ENCODE measurements at places on chromosomes 5 and 9.

DNA sequence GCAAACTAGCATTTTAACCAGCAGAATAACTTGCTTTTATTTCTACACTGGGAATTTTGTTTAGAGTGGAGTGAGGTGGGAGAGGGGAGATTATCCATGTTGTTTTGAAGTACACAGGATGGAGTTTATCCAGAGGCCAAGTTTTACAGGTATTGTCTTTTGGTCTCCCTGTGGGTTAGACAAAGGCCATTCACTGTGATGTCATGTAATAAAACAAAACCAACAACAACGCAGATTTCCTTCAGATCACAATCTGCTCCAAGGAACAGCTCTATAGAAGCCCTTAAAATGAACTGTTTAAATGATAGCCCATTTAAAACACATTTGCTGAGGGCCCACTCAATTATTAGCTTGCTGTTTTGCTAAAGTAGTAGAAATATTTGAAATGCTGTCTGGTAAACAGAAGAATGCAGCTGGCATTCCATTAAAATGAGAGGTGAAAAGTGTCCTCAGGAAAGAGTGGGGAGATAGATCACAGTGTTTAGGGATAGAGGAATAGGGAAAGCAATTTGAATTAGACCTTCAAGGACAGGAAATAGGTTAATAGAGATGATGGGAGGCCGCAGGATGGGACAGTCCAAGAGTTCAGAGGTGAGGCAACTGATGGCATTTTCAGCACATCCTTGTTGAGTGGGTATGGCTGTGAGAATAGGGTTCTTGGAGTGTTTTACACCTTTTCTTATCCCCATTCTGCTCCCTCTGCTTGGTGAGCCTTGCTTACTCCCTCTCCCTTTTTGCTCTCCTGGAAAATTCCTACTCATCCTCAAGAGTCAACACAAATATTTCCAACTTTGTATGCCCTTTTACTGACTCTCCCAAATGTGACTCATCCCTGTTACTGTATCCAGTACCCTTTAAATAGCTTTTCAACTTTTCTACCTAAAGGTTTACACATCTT is 140.1 kb upstream of the NR3C1 start:
- DNase-seq: no peak

DNA sequence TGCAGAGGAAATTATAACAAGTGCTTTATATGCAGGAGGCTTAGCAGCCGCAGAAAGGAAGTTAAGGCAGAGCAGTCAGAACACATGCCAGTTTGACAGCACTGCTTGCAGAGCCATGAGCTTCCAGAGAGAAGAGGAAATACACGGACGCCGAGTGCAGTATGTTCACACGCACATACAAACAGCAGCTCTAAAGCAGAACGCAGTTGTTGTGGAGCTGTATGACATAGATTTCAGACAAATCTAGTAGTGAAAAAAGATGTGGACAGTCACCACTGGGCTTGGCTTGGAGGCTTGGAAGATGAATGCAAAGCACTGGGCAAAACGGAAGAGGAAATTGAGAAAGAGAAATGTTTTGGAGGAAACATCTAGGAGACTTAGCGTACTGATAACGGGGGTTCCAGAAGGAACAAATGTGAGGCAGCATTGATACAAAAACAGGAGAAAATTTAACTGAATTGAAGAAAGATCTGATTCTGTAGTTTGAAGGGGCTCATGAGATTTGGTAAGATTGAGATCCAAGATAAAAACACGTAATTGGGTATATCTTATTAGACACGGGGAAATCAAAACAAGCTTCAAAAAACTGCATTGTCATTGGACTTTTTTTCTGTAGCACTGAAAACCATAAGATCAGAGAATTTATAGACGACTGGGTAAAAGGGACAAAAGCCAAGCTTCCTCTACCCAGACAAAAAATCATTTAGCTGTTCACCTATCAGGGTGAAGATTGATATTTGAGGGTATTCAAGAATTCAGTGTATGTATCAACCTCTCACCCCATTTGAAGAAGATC is 19.6 kb upstream of the ROPN1L start:
- DNase-seq: no peak

- no peak for DNase-seq
Measured at GRCh38 chr5:82259172-82259800, 18.9 kb downstream of the RPS23 start.

- no peak for DNase-seq
Measured at GRCh38 chr9:110383491-110383890, 45.8 kb upstream of the TXNDC8 start.

GRCh38 chr5:139955616-139956273 is 87.4 kb downstream of the NRG2 start:
- DNase-seq: no peak

GRCh38 chr5:73862796-73863195 is 236.8 kb downstream of the ARHGEF28 start:
- DNase-seq: no peak

DNA sequence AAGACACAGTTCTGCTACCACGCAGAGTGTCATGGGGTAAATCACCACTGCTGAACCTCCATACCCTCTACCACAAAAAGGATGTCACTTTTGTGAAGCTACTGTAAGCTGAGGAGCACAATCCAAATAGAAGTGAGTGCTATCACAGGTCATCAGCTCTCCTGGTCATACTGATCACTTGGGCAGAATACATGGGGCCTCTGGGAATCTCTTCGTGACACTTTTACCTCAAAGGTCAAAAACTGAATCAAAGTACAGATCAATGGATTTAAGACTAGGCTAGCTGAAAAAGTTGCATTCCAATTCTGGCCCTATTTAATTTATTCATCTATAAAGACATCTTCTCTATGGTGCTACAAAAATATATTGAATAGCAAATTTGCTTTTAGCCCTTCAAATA is 115.5 kb downstream of the MPDZ start:
- no peak for DNase-seq

DNA sequence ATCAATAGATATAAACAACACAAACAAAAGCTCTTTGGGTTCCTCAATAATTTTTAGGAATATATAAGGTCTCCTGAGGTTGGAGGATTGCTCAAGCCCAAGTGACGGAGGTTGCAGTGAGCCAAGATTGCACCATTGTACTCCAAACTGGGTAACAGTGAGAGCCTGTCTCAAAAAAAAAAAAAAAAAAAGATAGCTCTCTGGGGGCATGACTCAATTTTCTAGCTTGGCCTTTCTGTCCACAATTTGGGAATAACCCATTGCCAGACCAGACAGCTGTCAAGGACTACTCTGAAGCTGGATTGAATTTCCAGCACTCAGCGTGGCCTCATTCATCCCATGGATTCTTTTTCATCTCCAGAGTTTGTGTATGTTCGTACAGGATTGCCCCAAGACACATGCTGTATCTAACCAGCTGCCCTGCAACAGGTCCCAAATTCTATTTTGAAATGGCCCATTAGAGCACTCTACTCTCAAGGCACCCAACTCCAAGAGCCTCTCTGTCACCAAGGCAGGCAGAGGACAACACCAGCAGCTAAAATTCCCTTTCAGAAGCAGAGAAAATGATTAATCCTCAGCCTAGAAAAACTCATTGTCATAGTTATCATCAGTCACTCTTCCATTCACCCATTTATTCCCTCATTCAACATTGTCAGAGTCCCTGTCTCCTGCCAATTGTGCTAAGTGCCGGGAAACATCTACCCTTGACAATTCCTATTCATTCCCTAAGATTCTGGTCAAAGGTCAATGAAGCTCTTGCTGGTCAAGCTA is 8.7 kb downstream of the FAM193B start:
- DNase-seq: no peak

GRCh38 chr5:160506006-160507004 is 84.7 kb downstream of the PTTG1 start:
- no peak for DNase-seq

GRCh38 chr9:13411791-13412190 is 132.3 kb upstream of the MPDZ start:
- DNase-seq: no peak

- no peak for DNase-seq
Measured at GRCh38 chr5:103354446-103354845, 95.9 kb downstream of the MACIR start.

DNA sequence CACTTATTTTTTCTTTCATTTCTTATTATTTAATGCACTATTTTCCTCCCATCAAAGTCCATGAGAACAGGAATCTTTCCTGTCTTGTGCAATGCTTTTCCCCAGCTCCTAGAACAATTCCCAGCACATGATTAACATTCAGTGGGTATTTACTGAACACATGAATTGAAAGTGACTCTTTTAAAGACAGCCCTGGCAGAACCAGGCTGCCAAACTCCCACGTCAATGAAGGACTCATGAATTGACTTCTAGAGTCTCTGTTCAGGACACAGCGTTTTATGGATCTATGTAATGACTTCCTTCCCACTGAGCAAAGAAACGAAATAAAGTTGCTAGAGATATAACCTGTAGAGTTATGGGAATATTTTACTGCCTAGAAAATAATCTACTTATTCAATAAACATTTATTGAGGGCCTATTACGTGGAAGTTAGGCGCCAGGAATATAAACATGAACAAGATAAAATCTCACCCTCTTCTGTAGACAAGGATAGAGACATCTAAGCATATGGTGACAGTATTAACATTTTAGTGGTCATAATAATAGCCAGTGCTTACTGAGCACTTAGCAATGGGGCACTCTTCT is 485.9 kb upstream of the KLF4 start:
- no peak for DNase-seq

DNA sequence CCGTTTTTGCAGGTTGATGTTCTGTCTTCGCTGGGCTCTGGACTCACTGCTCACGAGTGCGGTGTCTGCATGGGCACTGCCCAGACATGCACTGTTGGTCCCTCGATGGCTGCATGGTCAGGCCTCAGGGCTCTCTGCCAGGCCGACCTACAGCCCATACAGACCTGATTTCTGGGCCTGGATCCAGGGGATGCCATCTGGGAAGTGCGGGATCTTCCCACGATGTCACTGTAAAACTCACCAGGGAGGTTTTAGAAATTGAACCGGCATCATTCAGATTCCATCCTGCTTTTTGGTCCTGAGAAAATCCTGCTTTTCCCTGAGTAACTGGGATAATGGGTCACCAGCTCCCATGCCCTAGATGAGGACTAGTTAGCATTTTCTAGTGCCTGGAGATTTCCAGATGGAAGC is 9.1 kb downstream of the S1PR3 start:
- DNase-seq: no peak

GRCh38 chr5:95059636-95060035 is 225.3 kb downstream of the MCTP1 start:
- DNase-seq: no peak

GRCh38 chr5:42791151-42791550 is 20.5 kb downstream of the SELENOP start:
- no peak for DNase-seq

All from NCI-H2029 (cell line).